ENCODE measurements at places on chromosomes 7 and 10.

GRCh38 chr7:2583798-2584580, 25.2 kb downstream of the IQCE start:
- no peaks in the 10 kb centered on the region for H3K4me1 ChIP-seq
- no peak overlapping the region for H3K4me3 ChIP-seq
- DNase-seq = no peak
- H3K27me3 ChIP-seq = no peaks in the 10 kb centered on the region
- H3K36me3 ChIP-seq = peaks cover 2% of the 10 kb centered on the region

DNA sequence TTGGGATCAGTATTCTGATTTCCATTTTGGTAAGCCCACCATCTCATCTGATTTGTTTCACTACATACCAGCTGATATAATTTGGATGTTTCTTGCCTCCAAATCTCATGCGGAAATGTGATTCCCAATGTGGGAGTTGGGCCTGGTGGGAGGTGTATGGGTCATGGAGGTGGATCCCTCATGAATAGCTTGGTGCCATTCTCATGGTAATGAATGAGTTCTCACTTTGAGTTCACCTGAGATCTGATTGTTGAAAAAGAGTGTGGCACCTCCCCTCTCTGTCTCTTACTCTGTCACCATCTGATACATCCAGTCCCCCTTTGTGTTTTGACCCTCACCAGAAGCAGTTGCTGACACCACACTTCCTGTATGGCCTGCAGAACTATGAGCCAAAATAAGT, 347.3 kb downstream of the ARL4A start:
- DNase-seq = no peak
- H3K4me3 ChIP-seq = no peak overlapping the region
- no peaks in the 10 kb centered on the region for H3K27me3 ChIP-seq
- H3K36me3 ChIP-seq = no peaks in the 10 kb centered on the region
- H3K27ac ChIP-seq = no peak overlapping the region
- H3K4me1 ChIP-seq = no peaks in the 10 kb centered on the region

DNA sequence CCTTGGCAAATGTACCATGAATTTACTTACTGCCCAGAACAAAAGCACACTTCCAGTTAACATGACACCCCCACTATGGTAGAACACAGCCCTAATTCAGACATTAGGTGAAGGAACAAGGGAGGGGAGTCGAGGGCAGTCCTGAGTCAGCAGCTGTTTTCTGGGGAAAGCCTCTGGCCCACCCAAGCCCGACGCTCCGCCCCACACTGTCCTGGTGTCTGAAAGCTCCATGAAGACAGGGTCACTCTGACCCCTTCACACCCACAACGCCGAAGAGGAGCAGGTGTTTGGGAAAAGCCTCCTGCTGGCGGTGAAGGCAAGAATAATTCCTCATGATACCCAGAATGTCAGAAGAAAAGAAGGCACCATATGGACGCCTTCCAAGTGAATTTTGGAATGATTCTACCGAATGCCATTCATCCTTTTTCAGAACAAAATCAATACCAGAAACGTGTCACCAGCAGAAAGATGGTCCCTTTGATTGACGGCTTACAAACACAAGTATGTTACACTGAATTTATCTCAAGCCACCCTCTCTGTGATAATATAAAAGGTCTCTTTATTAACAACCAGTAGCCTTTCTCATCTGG, 172.1 kb downstream of the DIP2C start:
- no peaks in the 10 kb centered on the region for H3K36me3 ChIP-seq
- no peaks in the 10 kb centered on the region for H3K27me3 ChIP-seq
- H3K4me3 ChIP-seq = no peak overlapping the region
- no peak for DNase-seq
- H3K27ac ChIP-seq = no peak overlapping the region

DNA sequence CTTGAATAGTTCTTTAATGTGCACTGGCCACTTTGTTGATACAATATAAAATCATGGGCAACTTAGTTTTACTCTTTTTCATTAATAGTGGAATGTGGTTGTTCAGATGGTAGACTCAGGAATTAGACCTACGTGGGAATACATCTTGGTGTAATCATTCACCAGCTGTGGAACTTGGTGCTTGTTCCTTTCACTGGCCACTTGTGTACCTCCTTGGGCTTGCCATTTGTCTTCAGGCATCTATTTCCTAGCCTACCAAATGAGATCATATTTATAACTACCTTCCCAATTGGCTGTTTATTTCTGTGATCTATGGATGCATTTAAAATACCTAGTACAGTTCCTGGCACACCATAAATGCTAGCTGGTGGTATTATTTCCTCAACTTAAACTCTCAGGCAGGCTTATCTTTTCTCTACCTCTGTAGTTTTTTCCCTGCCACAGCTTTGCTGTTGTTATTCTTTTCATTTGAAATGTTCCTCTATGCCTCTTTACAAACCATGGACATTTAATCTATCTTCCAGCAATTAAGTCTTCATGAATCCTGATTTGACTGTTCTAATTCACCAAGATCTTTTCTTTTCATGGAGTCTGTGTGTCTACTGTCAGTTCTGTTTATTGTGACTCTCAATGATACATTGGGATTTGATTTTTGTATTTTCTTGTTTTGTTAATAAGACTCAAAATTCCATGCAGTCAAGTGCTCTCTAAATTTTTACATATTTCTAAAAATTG, 113.0 kb downstream of the ADAM22 start:
- DNase-seq = no peak
- H3K27me3 ChIP-seq = no peaks in the 10 kb centered on the region
- H3K4me3 ChIP-seq = no peak overlapping the region
- no peak overlapping the region for H3K27ac ChIP-seq
- no peaks in the 10 kb centered on the region for H3K4me1 ChIP-seq

DNA sequence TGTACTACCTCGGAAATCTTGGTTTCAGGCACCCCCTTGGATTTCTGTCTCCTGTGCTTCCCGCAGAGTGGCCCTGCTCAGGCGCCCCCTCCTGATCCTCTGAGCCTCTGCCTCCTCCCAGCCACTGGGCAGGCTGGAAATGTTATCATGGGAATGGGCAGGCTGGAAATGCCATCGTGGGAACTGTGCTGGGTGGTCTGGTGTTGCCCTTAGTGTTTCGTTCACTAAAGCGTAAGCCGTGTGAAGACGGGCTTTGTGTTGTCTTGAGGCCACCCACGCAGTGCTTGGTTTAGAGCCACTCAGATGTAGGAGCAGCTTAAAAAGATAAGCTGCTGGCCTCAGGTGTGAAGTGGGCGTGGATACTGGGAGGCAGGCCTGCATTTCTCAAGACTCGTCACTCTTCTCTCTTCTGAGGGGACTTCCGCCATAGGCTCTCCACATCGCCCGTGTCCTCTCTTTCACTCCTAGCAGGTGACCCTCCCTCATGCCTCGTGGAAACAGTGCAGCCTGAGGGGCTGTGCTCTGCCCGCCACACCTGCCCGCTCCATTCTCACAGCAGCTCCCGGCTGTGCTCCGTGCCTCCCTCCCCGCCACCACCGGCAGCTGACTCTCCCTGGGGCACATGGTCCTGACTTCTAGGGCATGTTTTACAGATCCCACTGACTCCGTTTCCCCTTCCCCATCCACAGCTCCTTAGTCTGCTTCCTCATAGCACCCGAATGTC, 28.5 kb downstream of the PPP2R2D start:
- peak overlapping the region; percentile 51 for H3K27ac ChIP-seq
- no peaks in the 10 kb centered on the region for H3K27me3 ChIP-seq
- no peak for DNase-seq
- H3K36me3 ChIP-seq = no peaks in the 10 kb centered on the region
- no peak overlapping the region for H3K4me3 ChIP-seq

GRCh38 chr10:131399981-131400380, 88.5 kb upstream of the TCERG1L start:
- no peaks in the 10 kb centered on the region for H3K36me3 ChIP-seq
- H3K4me3 ChIP-seq = no peak overlapping the region
- no peak overlapping the region for H3K27ac ChIP-seq

DNA sequence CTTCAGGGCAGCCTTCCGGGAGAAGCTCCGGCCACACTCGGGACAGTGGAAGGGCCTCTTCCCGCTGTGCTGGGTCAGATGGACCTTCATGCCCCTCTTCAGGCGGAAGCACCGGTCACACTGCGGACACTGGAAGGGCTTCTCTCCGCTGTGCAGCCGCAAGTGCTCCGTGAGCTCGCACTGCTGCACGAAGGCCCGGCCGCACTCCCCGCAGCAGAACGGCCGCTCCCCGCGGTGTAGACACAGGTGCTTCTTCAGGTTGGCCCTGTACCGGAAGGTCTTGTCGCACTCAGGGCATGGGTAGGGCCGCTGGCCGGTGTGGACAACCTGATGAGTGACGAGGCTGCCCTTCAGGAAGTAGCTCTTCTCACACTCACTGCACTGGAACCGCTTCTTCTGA, 14.2 kb upstream of the ZNF786 start:
- H3K27ac ChIP-seq = no peak overlapping the region
- H3K27me3 ChIP-seq = no peaks in the 10 kb centered on the region
- DNase-seq = no peak
- H3K4me1 ChIP-seq = no peaks in the 10 kb centered on the region
- no peak overlapping the region for H3K4me3 ChIP-seq

GRCh38 chr10:77807706-77808105, 118.8 kb downstream of the DLG5 start:
- DNase-seq = no peak
- H3K4me3 ChIP-seq = no peak overlapping the region
- no peaks in the 10 kb centered on the region for H3K27me3 ChIP-seq
- H3K36me3 ChIP-seq = peaks cover 19% of the 10 kb centered on the region
- H3K27ac ChIP-seq = no peak overlapping the region
- H3K4me1 ChIP-seq = no peaks in the 10 kb centered on the region

- DNase-seq = peak; percentile 80
- H3K36me3 ChIP-seq = no peaks in the 10 kb centered on the region
- no peaks in the 10 kb centered on the region for H3K27me3 ChIP-seq
- no peak overlapping the region for H3K4me3 ChIP-seq
Observed at GRCh38 chr7:22001345-22002004, 55.8 kb upstream of the CDCA7L start.

DNA sequence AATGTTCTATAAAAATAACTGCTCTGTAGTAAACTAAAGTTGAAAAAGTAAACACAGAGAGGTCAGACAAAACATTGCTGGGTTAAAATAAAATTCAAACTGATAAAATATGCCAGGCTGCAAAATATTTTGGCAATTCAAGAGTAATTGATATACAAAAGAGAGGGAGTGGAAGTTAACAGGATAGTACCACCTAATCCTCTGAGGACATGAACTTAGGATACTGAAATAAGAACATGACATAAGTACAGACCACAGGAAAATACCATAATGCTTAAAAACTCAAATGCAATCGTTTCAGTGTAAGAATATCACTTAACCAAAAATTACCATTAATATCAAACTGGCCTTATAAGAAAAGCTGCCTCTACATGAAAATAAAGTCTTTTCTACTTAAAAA, 37.6 kb upstream of the GPR22 start:
- H3K36me3 ChIP-seq = no peaks in the 10 kb centered on the region
- DNase-seq = no peak
- H3K27me3 ChIP-seq = no peaks in the 10 kb centered on the region
- no peak overlapping the region for H3K27ac ChIP-seq
- H3K4me3 ChIP-seq = no peak overlapping the region

DNA sequence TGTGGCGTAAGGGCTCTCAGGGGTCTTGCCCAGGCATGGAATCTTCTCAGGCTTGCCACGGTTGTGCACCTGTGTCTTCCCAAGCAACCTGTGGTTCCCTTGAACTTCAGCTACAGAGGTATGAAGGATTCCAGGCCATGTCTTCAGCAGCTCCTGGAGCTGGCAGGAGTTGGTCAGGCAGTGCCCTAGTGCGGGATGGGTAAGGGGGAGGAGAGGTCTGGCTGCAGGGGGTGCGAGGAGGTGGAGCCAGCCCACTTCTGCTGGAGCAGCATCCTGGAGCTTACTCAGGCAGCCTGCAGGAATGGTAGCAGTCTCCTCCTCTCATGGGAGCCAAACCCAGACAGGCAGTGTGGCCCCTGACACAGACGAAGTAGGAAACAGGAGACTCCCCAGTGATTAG, 3.8 kb upstream of the TRIL start:
- no peak for DNase-seq
- no peak overlapping the region for H3K4me3 ChIP-seq
- H3K27me3 ChIP-seq = peaks cover 24% of the 10 kb centered on the region

- H3K27me3 ChIP-seq = no peaks in the 10 kb centered on the region
- H3K27ac ChIP-seq = no peak overlapping the region
- no peak overlapping the region for H3K4me3 ChIP-seq
- no peaks in the 10 kb centered on the region for H3K36me3 ChIP-seq
Observed at GRCh38 chr10:3413937-3414666, 241.5 kb upstream of the PITRM1 start.

GRCh38 chr7:110311556-110311955, 779.4 kb upstream of the LRRN3 start:
- no peak overlapping the region for H3K27ac ChIP-seq
- DNase-seq = no peak
- H3K36me3 ChIP-seq = no peaks in the 10 kb centered on the region
- no peak overlapping the region for H3K4me3 ChIP-seq
- H3K27me3 ChIP-seq = no peaks in the 10 kb centered on the region

DNA sequence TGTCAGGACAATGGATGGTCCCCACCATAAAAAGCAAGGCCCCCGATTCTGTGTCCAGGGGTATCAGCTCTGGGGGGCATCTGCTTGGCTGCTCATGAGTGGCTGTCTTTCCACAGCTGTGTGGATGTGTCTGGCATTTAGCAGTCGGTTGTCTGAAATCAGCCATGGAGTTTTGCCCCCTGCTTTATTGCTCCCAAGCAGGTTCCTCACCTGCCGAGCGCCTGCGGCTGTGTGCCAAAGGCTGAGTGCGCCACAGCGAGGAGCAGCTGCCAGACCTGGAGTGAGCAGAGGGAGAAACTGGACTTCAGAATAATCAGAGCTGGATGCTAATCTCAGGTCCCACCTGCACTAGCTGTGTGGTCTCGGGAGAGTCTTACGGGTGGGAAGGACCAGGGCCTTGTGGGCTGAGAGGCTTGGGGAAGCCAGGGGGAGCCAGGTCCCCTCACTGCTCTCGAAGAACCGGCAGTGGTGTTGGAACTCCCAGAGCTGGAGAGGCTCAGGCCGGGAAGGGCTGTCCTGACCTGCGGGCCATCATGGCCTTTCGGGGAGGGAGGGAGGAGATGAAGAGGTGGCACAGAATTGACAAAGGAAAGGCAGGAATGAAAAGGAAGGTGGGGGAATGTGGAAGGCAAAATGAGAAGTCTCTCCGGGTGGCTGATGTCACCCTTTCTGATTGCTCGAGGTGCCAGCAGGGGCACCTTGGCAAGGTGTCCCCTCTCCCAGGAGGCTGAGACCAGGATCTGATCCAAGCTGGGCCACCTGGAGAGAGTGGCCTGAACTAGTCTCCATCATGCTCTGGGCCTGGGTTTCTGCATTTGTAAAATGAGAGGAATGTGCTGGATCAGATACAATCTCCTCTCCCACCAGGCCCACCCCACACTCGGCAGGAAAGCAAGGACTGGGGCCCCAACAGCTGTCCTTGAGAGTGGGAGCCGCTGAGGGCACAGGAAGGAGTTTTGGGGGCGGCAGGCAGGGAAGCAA, 30.2 kb upstream of the LEP start:
- H3K4me1 ChIP-seq = peaks cover 7% of the 10 kb centered on the region
- peaks cover 14% of the 10 kb centered on the region for H3K27me3 ChIP-seq
- no peak overlapping the region for H3K27ac ChIP-seq
- no peak overlapping the region for H3K4me3 ChIP-seq

- H3K27me3 ChIP-seq = no peaks in the 10 kb centered on the region
- no peak for DNase-seq
- H3K4me3 ChIP-seq = no peak overlapping the region
- H3K4me1 ChIP-seq = no peaks in the 10 kb centered on the region
- H3K36me3 ChIP-seq = no peaks in the 10 kb centered on the region
Observed at GRCh38 chr7:77684030-77684429, 12.2 kb upstream of the RSBN1L start.
